C1 segment of cervical spinal cord (tissue), 14 donors: ENCODE measurements at places on chromosomes 1 and 21.

GRCh38 chr1:87588495-87588894 is 259.8 kb downstream of the LMO4 start:
- no peak for DNase-seq

DNA sequence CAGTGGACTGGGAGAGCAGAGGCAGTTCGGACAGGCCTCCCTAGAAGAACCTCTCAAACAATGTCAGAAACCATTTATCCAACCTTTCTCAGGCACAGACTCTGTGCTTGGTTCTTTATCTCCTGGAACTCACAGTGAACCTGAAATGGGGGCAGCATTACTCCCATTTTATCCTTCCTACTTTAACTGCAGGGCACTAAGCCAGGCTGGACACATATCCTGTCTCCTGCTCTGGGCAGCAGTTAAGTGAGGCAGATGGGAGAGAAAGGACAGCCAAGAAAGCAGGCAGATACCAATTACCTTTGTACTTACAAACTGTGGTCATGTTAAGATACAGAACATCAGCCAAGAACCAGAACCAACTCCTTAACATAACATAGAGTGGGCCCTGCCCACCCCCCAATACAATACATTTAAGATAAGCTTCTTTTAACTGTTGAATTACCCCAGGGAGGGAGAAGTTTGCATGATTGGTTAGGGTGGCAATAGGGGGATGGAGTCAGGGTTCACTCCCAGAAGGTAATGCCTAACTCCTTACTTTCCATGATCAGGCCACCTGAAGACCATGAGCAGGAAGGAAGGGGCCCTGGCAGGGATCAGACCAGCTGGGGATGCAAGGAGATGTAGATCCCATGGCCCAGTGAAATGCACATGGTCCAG is 10.9 kb downstream of the KDF1 start:
- no peak for DNase-seq

DNA sequence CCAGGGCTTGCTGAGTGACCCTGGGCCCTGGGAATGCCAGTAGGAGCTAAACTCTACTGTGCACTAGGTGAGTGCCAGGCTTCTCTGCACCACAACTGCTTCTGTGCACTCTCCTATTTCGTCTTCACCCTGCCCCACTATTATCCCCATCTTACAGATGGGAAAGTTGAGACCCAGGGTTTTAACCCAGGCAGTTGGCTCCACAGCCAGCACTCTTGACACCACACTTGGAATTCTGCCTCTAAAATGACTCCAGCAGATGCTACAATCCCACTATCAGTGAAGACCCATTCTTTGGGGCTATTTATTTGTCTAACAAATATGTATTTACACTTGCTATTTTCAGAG is 56.1 kb downstream of the FOXO6 start:
- DNase-seq: no peak

GRCh38 chr1:113875714-113876113 is 4.2 kb upstream of the PTPN22 start:
- DNase-seq: no peak

- no peak for DNase-seq
Measured at GRCh38 chr1:161185732-161186311, 8.5 kb upstream of the B4GALT3 start.

DNA sequence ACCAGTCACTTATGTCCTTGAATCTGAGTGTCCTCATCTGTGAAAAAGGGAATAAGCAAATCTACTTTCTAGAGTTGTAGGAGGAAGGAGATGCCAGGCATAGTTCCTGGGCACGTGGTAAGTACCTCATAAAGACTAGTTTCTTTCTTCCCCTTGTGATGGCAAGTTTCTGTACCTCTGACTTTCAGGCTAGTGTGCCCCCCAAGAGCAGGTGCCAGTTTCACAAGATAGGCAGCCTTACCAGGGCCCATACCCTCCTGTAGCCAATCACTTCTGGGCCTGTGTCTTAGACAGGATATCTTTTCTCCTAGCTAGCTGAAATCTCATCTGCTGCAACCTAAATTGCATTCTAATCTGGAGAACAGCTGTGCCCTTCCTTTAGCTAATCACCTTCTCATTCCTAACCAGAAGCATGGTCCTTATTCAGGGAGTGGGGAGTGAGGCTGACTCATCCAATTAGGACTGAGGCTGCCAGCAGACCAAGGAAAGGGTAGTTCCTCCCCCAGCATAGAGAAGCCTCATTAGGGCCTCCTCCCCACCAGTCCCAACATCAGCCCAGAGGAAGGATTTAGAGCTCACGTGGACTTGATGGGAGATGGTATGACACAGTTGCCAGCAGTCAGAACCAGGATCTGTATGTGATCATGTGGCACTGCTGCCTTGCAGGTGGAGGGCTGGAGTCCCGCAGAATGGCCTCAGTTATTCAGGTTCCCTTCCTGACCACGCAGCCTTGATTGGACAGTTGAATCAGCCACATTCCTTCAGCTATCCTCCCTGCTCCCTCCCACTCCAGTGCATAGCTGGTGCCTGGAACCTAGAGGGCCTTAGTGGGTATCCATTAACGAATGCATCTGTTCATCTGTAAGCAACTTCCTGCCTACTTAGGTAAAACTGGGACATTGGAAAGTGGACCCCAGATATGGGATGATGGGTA is 7.9 kb downstream of the KLHDC8A start:
- no peak for DNase-seq

DNA sequence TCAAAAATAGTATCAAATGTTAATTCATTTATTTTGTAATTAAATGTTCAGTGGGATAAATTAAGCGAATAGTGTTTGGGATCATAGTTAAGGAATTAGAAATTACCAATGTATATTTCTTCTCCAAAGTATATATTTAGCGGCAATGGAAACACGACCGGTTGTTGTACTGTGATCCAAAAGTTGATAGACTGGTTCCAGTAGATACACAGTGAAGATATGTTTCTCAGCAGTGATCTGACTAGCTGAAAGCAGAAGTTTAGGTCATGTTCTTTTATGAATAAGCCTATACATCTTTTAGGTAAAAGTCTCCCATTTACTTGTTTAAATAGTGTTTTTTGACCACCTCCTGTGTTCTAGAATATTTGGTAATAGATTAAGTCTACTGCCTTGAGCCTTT is 8.8 kb downstream of the USP16 start:
- no peak for DNase-seq

- no peak for DNase-seq
Measured at GRCh38 chr1:204670152-204670927, 15.2 kb downstream of the LRRN2 start.

GRCh38 chr1:169112241-169112640 is 5.8 kb downstream of the ATP1B1 start:
- DNase-seq: no peak

DNA sequence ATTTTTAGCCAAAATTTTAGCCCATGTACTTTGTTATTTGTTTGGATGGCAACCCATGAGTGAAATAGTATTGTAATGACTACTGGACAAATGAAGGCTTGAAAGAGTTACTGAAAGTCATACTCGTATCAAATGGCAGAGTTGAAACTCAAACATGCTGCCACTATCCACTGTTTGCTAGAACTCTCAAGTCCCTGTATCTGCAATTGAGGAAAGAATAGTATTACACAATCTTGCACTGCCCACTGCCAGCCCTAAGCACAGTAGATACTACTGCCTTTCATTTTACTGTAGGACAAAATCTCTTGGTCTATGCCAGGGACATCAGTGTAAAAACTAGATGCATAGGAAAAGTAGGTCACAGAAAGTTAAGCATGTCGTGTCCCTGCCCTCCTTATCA is 581.1 kb upstream of the PLXNA2 start:
- no peak for DNase-seq

DNA sequence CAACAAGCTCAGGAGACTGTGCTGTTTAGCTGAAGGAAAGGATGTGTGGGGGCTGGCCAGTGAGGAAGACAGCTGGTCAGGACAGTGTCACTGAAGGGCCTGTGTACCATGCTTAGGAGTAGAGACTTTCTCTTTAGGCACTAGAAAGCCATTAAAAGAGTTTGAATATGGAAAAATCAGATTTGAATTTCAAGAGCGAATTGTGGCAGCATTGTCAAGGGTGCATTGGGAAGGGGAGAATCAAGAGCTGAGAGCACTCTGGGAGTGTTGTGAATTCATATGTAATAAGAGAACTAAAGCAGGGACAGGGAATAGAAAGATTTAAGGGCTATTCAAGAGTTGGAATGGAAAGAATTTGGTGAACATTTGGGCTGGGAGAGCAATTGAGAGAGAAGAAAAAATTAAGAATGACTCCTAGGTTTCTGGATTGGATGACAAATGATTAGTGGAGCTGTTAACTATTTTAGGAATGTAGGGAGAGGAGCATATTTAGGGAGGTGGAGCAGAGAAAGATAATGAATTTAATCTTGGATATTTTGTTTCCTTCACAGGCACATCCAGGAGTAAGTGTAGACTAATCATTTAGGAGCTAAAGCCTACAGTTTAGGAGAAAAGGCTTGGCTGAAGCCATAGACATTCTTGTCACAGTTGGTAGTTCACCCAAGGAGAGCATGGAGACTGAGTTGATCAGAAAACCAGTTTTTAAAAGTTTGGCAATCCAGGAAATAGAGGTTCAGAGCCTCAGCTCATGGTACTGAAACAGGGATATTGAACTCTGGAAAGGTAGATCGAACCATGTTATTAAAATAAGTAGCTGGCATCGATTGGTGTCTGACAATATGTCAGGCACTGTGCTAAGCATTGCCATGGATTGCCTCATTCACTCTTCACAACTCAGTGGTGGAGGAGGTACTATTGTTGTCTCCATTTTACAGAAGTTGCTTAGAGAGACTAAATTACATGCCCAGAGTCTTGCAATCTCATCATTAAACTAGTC is 23.1 kb upstream of the TOR3A start:
- DNase-seq: no peak

DNA sequence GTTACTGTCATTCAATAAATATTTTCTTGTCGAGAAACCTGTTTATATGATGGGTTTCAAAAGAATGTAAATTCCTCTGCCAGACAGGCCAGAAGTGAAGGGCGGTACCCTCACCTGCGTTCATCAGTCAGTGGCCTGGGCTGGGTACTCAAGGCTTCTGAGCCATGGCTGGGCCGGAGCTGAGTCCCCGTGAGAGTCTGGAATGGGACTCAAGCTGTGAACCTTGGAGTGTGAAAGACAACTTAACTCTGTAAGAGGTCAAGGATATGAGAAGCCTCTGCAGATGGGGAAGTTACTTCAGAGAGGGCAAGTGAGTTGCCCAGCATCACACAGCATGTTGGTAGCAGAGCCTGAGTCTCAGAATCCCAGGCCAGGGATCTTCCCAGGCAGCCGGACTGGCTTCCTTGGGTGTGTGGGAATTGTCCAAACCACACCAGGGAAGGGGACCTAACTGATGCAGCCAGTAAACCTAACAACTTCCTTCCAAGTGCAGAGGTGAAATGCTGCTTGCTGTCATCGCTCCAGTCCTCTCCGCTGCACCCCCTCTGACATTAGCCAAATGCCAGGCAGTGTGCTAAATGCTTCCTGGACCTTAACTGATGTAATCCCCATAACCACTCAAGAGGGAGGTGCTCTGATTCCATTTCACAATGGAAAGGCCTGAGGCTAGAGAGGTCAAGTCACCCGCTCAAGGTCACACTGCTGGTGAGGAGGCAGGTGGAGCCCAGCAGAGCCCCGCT is 4.8 kb downstream of the DISP3 start:
- no peak for DNase-seq

GRCh38 chr1:230728710-230729392 is 14.9 kb upstream of the AGT start:
- no peak for DNase-seq

DNA sequence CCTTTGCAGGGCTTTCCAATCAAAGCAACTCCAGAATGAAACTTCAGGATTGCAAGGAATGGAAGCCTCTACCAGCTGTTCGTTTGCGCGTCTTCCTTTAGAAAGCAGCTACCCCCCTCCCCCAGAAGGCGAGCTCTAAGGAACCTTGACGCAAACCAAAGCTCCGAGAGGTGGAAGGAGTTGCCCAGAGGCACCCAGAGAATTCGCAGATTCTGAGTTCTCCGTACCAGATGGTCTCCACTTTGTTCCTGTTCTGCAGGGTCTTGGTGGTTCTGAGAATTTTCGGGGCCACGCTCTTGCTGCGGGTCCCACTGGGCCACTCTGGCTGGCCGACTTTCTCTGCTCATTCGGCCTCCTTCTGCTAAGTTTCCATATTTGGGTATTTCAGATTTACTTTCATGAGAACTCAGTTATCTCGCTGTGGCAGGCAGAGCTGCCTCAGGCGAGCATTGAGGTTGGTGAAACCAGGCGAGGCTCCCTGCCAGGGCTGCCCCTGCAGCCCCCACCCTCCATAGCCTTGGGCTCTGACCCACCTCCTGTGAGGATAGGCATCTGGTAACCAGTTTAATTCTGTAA is 801 bp downstream of the TRAF5 start:
- DNase-seq: no peak

DNA sequence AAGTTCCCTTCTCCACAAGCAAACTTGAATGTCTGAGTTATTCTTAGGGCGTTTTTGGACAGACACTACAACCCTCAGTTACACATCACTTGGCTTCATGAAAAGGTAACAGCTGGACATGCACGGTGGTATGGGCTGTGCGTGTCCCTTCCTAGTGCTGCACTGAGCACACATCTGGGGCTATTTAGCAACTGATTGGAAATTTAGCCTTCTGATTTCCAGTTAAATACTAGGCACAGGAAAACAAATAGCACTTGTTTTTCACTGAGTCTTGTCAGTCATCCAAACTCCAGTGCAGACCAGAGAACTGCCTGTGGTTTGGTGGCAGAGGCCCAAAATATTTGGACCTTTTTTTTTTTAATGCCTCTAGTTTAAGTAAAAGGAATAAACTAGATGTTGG is 134.7 kb downstream of the TGFBR3 start:
- DNase-seq: peak; percentile 23

GRCh38 chr1:53552981-53553733 is 94.0 kb downstream of the DMRTB1 start:
- DNase-seq: no peak

DNA sequence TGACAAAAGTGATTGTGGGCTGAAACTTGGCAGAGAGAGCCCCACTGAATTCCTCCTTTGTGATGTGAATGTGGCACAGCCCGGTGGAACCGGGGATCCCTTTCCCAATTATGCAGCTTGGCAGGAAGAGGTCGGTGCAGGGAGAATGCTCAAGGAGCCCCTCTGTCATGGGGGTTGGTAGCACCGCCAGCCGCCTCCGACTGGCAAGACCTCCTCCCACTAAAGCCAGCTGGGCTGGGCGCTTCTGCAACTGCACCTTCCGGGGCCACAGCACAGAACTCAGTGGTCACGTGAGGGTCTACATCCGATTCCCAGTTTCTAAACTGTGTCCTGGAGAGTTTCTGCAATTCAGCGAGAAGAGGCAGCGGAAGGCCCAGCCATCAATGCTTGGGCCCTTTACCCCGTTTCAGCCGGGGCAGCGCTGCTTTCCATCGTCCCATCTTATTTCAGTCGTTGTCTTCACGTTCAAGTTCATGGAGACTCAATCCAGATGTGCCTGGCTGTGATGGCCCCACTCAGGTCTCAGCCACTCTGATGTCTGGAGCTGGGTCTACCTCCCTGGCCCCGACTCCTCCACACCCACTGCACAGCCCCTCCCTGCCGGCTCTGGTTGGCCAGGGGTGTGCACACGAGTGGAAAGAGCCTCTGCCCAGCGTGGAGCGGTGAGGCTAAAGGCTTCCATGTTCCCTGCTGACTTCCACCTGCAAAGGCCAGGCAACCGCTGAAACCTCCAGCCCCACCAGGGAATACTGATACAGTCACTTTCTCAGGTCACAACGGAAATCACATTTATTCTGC is 39.8 kb upstream of the FHAD1 start:
- peak; percentile 50 for DNase-seq

- no peak for DNase-seq
Measured at GRCh38 chr1:81834921-81835698, 34.4 kb downstream of the ADGRL2 start.
